ENCODE measurements at places on chromosomes 13 and 19.

GRCh38 chr19:1474765-1475351, 4.2 kb downstream of the C19orf25 start:
- DNase-seq = no peak

- no peak for DNase-seq
Observed at GRCh38 chr13:50198508-50198907, 183.3 kb downstream of the KCNRG start.

DNA sequence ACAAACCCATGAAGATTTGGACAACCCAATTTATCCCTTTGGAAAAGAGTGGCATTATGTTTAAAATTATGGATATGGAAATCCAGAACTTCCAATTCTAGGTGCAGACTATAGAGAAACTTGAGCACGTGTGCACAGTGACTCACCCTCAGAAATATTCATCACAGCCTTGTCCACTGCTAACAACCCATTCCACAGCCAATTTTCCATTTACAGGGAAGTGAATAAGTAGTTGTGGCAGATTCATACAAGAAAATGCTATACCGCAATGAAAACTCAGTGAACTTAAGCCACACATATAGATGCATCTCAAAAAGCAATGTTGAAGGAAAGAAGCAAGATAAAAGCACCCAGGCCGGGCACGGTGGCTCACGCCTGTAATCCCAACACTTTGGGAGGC, 133.3 kb downstream of the USP12 start:
- no peak for DNase-seq

- no peak for DNase-seq
Observed at GRCh38 chr19:40684280-40684679, 6.2 kb downstream of the NUMBL start.

- no peak for DNase-seq
Observed at GRCh38 chr13:104034891-104035290, 968.7 kb upstream of the SLC10A2 start.

DNA sequence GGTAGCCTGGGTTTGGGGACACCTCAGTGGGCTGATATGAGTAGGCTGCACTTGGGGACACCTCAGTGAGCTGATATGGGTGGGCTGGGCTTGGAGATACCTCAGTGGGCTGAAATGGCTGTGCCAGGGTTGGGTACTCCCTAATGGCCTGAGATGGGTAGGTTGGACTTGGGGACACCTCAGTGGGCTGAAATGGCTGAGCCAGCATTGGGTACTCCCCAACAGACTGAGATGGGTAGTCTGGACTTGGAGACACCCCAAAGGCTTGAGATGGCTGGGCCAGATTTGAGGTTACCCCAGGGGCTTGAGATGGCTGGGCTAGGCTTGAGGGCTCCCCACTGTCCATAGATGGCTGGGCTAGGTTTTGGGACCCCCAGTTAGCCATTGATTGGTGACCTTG, 12.1 kb downstream of the IQCN start:
- no peak for DNase-seq

- no peak for DNase-seq
Observed at GRCh38 chr19:8004723-8005513, 523 bp downstream of the ELAVL1 start.

GRCh38 chr13:60152904-60153303, 10.8 kb downstream of the DIAPH3 start:
- DNase-seq = no peak

DNA sequence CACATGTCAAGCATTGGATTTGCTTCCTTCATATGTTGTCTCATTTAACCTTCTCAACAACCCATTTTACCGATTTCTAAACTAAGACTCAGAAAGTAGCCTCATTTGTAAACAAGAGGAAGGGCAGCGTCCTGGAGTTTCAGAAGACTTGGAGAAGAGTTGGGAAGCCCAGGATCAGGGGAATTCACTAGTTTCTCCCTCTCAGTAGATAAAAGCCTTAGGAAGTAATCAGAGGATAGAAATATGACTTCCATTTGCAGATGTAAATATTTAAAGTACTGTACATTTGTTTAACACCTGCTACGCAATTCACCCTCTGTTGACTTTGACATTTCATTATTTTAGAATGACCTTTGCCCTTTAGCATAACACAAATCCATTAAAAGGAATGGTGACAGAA, 216.4 kb downstream of the DCT start:
- no peak for DNase-seq

DNA sequence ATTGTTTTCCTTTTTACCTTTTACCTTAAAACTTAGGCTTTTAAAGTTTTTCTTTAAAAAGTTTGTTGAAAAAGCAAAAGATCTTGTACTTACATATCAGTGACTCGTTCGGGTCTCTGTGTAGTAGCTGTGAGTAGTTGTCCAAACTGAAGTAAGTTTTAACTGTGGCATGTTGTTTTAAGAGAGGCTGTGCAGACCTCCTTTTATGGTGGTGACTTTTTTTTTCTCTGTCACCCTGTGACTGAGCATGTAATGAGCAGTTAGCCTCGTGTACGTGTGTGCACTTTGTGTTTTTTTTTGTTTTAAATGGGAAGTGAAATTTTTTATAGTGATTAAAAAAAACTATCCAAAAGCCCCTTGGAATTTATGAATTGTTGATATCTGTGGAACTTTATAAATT, at the start of gene GPR183:
TSS of gene GPR183 (minus strand) at position 153 of the 400 bp plus-strand sequence. CDS start 11,254 bp downstream, outside the sequence.
- DNase-seq = no peak

DNA sequence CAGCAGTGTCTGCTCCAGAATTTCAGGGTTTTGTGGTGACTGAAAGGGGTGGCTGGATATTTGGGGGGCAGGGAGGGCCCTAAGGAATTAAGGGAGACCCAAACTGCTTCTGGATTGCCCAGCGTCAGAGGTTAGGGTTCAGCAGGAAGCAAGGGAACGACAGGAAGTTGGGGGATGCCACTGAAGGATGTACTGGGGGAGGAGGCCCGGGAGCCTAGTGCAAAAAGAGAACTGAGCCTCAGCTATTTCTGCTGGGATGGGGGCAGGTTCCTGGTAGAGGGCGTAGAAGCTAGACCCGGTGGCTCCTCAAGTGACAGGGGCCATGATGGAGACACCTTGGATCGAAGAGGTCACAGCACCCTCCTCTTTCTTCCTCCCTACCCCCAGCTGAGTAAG, 1.1 kb downstream of the CYP2S1 start:
- DNase-seq = no peak

DNA sequence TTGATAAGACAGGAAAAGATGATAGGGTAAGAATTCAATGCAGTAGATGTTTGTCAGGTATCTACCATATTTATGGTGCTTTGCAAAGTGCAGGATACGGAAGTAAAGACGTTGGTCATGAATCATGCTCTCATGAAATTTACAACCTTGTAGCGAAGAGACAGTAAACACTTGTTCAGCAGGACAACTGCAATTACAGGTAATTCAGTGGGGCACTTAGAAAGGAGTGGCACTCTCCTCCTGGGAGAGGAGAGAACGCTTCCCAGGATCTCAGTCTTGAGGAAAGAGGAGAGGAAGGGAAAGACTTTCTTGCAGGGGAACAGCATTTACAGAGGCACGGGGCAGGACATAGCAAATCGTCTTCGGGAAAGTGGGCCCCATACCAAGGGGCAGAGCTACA, 46.4 kb downstream of the SOX1 start:
- DNase-seq = no peak

DNA sequence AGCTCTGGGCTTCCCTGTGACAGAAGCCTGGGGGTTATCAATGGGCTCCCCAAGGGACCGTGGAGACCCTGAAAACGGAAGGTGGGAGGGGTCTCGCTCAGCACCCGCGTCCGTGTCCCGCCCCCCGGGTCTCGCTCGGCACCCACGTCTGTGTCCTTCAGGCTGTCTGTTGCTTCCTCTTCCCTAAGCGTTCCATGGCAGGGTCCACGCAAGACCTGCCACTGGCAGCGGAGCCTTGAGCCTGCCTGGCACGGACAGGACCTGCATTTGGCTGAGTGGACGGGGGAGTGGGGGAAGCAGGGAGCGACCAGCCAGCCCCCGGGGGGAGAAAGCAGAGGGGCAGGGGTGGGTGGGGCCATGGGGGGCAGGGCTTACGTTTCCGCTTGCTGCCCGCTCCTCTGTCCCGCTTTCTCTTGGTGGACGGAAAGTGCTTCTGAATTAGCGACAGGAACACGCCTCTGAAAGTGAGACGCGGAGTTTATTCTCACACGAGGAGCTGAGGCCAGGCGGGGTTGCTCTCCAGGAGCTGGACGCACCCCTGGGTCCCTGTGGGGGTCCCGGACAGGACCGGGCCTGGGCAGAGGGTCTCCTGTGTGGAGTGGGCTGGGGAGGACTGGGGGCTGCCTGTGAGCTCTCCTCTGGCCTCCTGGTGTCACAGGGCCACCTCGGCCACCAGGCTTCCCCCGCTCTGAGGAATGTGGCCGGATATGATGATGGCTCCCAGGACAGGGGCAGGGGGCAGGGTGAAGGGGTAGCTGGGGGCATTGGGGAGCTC, 12.0 kb downstream of the GPX4 start:
- DNase-seq = no peak

DNA sequence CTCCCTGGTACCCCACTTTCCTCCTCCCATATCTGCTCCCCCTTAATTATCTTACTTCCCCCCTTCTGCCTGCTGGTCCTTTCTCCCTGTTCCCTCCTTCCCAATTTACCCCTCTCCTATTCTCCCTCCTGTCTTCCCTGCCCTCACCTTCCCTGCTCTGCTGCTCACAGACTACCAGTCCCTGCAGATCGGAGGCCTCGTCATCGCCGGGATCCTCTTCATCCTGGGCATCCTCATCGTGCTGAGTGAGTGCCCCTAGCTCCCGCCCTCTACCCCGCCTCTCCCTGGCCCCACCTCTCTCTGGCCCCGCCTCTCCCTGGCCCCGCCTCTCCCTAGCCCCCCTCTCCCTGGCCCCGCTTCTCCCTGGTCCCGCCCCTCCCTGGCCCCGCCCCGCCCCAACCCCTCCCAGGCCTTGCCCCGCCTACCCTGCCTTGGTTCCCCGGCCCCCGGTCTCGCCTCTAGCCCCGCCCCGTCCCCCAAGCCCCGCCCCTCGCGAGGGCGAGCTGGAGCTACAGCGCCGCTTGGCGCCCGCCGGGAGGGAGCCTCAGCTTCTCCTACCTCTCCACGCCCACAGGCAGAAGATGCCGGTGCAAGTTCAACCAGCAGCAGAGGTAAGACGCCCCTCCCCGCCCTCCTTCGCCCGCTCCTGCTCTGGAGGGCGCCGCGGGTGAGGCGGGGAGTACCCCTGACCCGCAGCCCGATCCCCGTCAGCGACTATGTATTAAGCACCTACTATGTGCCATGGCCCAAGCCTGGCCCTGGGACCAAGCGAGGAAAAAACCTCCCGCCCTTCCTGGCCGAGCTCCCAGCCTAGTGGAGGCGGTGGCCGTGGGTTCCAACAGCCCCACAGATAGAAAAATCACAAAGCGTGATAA, 1.9 kb upstream of the FXYD7 start:
- peak; percentile 78 for DNase-seq

DNA sequence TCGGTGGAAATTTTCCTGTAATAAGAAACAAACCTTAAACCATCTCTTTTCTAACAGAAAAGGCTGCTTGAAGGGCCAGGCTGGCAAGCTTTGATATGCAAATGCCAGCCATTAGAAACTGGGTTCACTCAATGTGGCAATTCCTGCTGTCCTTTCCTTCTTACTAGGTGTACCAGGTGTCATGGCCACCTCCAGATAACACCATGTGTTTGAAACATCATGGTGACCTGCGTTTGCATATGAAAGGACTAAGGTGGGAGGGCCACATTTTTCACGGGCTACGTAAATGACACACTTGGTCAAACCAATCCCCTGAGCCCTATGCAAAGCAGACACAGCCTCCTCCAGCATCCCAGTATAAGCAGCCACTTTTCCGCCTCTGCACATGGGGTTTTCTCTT, 789.1 kb upstream of the SLITRK5 start:
- DNase-seq = no peak

DNA sequence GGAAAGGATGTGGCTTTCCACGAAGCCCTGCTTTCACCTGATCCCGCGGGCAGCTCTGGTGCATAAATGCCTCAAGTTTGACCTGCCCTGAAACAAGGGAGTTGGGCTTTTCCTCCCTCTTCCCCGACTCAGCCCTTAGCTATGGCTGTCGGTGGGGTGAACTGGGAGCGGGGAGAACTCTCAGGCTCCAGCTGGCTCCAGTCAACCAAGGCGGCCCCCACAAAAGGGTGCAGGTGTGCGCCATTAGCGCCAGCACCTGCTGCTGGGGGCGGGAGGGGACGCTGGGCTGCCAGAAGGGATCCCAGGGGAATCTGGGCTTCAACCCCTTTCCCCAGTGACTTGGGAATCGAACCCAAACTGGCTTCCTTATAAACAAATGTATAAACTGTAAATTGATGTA, 7.1 kb upstream of the DHRS12 start:
- no peak for DNase-seq

DNA sequence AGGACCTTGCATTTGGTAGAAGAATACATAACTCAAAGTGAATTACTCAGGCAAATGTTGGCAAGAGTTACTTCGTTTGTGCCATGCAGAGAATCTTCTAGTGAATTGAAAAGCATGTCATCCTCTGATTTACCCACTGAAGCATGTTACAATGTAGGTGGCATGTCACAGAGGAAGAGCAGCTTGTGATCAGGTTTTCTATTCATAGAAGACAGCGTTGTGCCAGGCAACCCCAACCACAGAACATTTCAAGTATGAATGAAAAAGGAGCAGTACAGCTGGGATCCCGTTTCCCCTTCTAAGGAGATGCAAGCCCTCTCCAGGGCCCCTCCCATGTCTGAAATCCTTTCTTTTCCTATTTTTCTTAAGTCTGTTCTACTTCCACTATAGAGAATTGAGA, 6.0 kb upstream of the KATNAL1 start:
- DNase-seq = no peak

DNA sequence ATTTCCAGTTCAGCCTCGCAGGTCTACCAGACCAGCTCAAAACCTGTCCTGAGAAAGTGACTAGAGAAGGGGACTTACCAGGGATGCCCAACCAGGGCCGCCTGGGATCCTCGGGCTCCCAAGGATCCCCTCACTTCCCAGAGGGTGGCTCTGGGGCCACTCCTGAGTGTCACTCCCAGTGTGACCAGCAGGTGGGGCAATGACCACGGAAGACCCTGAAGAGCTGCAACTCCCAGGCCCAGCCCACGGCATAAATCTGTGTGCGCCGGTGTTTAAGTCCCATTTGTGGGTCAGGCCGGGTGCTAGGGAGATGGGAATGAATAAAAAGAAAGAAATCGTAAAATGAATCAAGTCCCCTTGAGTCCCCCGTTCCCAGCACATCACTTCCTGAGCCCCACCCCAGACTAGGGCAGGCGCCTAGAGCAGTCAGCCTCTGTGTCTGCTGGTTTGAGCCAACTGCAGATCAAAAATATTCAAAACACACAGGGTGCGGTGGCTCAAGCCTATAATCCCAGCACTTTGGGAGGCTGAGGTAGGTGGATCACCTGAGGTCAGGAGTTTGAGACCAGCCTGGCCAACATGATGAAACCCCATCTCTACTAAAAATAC, 10.7 kb downstream of the PTGIR start:
- no peak for DNase-seq

GRCh38 chr13:44078806-44079376, 199.2 kb downstream of the LACC1 start:
- DNase-seq = no peak

- no peak for DNase-seq
Observed at GRCh38 chr13:59901191-59901590, 262.5 kb downstream of the DIAPH3 start.

GRCh38 chr13:80251403-80251802, 89.5 kb downstream of the SPRY2 start:
- DNase-seq = peak; percentile 4
